ENCODE measurements at places on chromosomes 6 and 20. TPM values are rescaled to one million over a fixed set of nuclear protein-coding genes. Genes with fewer than 3 reads are reported as not detected.

Gene COL21A1
- 3.1 TPM for total RNA-seq

- peaks cover 4% of the 10 kb centered on the region for H3K4me1 ChIP-seq
- H3K36me3 ChIP-seq = no peaks in the 10 kb centered on the region
- H3K27ac ChIP-seq = no peak overlapping the region
- no peaks in the 10 kb centered on the region for H3K27me3 ChIP-seq
Observed at GRCh38 chr6:18513253-18513798, 126.2 kb downstream of the RNF144B start.

DNA sequence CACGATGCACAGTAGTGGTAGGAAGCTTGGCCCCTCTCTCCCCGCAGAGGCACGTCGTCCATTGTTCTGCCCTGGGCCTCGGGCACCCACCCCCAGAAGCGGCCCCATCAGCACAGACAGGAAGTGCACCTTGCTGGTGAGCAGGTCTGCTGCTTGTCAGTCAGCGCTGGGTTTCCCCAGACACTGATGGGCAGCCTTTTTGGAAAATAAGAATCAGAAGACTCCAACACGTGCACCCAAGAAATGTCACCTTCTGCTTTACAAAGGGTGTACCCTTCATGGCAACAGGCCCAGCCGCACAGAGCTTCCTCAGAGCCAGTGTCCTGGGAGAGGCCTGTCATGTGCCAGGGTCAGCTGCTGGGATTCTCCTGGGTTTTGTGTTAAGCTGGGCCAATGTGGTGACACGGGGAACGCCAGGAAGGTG lies 34.7 kb upstream of the IRF4 start:
- H3K27ac ChIP-seq = no peak overlapping the region
- H3K4me1 ChIP-seq = no peaks in the 10 kb centered on the region
- H3K4me3 ChIP-seq = no peak overlapping the region
- no peak for DNase-seq

Gene IL17A
- not detected for total RNA-seq

GRCh38 chr6:90428514-90428913 lies 131.9 kb upstream of the BACH2 start:
- no peak for DNase-seq
- H3K4me3 ChIP-seq = no peak overlapping the region
- H3K27ac ChIP-seq = no peak overlapping the region
- no peaks in the 10 kb centered on the region for H3K4me1 ChIP-seq
- no peaks in the 10 kb centered on the region for H3K27me3 ChIP-seq

Gene GINS1
- total RNA-seq = 68.4 TPM

GRCh38 chr6:69331886-69332285 lies 464.9 kb downstream of the LMBRD1 start:
- no peaks in the 10 kb centered on the region for H3K27me3 ChIP-seq
- no peaks in the 10 kb centered on the region for H3K36me3 ChIP-seq
- no peak overlapping the region for H3K27ac ChIP-seq

Gene CCN6
- not detected for total RNA-seq

Gene TCF21
- not detected for total RNA-seq

Gene NFS1
- 26.1 TPM for total RNA-seq

GRCh38 chr6:163648868-163649267 lies 234.3 kb downstream of the QKI start:
- no peaks in the 10 kb centered on the region for H3K4me1 ChIP-seq
- no peaks in the 10 kb centered on the region for H3K27me3 ChIP-seq
- no peak overlapping the region for H3K4me3 ChIP-seq

- no peak for DNase-seq
- H3K36me3 ChIP-seq = no peaks in the 10 kb centered on the region
- H3K27ac ChIP-seq = no peak overlapping the region
- no peaks in the 10 kb centered on the region for H3K4me1 ChIP-seq
- H3K27me3 ChIP-seq = no peaks in the 10 kb centered on the region
- no peak overlapping the region for H3K4me3 ChIP-seq
Observed at GRCh38 chr20:39364320-39364719, 402.2 kb downstream of the DHX35 start.

Gene KHDC1L
- not detected for total RNA-seq

- peaks cover 28% of the 10 kb centered on the region for H3K27me3 ChIP-seq
- H3K4me3 ChIP-seq = peak overlapping the region; percentile 83
- no peaks in the 10 kb centered on the region for H3K4me1 ChIP-seq
- peak; percentile 54 for DNase-seq
- H3K27ac ChIP-seq = no peak overlapping the region
Observed at GRCh38 chr6:150600301-150601017, 774 bp downstream of the PLEKHG1 start.

- no peak overlapping the region for H3K27ac ChIP-seq
- no peaks in the 10 kb centered on the region for H3K27me3 ChIP-seq
- H3K4me1 ChIP-seq = no peaks in the 10 kb centered on the region
- no peak overlapping the region for H3K4me3 ChIP-seq
- H3K36me3 ChIP-seq = no peaks in the 10 kb centered on the region
- DNase-seq = no peak
Observed at GRCh38 chr6:11413728-11414127, 123.8 kb upstream of the TMEM170B start.

- no peak overlapping the region for H3K27ac ChIP-seq
- H3K36me3 ChIP-seq = peaks cover 42% of the 10 kb centered on the region
- no peak overlapping the region for H3K4me3 ChIP-seq
- no peaks in the 10 kb centered on the region for H3K4me1 ChIP-seq
Observed at GRCh38 chr6:56483929-56484328, 158.8 kb downstream of the DST start.

Gene RHAG
- not detected for total RNA-seq

DNA sequence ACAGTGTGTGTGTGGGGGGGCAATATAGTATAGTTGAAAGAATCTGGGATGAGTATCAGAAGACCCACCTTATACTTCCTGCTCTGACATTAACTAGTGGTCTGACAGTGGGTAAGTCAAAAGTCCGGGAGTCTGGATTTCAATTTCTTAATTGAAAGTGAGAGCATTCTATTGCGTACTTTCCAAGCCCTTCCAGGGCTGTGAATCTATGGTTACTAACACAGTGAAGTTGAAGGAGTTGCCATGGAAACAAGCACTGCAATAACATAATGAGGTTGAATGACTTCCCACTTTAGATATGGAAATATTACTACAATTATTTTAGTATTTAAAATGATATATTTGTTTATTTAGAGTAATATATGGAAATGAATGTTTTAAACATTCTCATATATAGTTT lies 80.2 kb downstream of the MLIP start:
- no peak for DNase-seq
- peaks cover 4% of the 10 kb centered on the region for H3K4me1 ChIP-seq
- H3K36me3 ChIP-seq = no peaks in the 10 kb centered on the region
- no peak overlapping the region for H3K4me3 ChIP-seq
- H3K27ac ChIP-seq = no peak overlapping the region
- H3K27me3 ChIP-seq = no peaks in the 10 kb centered on the region

DNA sequence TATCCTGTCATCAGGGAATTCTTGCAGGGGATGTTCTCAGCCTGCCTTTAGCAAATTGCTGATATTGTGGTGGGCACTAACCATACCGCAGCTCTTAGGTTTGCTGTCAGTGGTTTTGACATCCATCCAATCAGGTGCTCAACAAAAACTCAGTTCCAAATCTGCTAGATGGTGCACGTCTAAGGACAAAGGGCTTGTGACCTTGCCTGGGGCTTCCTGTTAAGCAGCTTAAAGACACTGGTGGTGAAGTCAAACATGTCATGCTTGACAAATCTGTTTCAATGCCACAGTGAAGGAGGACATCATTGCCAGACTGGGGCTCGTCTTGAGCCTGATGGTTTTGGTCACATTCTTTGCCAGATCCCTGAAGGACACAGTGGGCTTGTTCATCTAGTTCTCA lies 179.8 kb upstream of the NOX3 start:
- H3K27me3 ChIP-seq = no peaks in the 10 kb centered on the region
- no peak for DNase-seq
- no peaks in the 10 kb centered on the region for H3K36me3 ChIP-seq

DNA sequence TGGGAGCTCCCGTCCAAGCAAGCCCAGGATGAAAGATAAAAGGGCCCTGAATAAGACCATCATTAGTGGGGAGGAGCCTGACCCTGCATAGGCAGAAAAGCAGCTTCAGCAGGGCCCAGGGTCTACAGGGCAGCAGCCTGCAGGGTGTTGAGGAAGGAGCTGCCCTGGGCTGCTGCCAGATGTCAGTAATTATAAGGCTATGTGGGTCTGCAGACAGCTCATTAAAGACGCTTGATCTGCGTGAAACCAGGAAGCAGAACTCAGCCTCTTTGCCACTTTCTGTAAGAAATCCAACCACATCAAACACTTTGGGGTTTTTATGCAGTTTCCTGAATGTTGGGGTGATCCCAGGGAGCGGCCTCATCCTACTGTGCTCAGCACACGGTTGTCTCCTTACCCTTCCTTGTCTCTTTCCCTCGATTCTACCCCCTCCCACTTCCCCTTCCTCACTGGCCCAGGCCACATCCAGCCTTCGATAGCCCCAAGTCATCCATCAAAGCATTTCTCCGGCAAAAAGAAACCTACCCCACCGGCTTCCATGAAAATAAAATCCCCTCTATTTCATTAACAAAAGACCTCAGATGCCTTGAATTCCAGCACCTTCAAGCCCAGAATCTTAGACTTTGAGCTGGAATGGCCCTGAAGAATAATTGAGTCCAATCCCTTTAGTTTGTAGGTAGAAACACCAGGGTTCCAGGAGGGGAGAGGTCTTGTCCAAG lies 1.0 kb upstream of the TGM6 start:
- no peaks in the 10 kb centered on the region for H3K36me3 ChIP-seq
- H3K4me1 ChIP-seq = peaks cover 8% of the 10 kb centered on the region
- no peak overlapping the region for H3K4me3 ChIP-seq
- no peaks in the 10 kb centered on the region for H3K27me3 ChIP-seq
- H3K27ac ChIP-seq = peak overlapping the region; percentile 64

Gene HUS1B
- total RNA-seq = 0.75 TPM

DNA sequence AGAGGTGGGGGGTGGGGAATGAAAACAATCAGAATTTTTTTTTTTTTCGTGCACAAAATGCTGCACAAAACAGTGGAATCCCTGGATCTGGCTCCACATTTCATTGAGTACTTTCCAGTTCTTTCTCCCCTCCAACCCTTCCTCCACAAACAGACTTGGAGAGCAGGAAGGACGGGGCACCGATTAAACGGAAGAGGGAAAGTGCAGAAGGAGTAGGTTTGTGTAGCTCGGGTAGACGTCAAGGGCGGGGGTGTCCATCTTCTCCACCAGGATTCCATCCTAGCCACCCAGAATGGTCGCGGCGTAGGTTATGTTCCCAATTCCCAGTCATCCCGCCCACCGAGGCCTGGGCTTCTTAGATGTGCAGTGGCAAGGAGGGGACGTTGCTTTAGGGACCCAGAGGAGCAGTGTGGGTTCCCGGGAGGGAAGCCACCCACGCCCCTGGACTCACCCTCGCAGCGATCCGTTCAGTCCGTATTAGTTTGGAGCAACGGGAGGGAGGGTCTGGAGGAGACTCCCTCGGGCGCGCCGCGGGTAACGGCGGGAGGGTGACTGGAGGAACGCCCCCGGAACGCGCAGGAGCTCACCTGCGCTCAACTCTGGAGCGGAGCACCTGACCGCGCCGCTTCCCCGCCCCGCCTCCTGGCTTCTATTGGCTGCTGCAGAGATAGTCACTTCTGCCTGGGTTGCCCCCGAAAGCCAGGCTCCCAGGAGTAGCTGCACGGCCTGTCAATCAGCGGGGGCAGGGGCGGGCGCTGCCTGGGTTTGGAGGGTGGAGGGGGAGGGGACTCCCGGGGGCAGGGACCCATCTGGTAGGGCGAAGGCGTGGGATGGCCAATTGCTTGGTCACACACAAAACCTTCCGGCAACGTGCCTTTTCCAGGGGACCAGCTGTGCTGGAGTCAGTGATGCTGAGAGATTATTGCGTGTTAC lies at the start of gene ENPP5:
Gene ENPP5, minus strand, starts transcription at position 624 of the 933 bp plus-strand sequence. CDS start 2,718 bp downstream, outside the sequence.
- peak within 1 kb of the TSS; percentile 63 for H3K27ac ChIP-seq
- no peaks in the 10 kb centered on the region for H3K27me3 ChIP-seq
- H3K36me3 ChIP-seq = no peaks in the 10 kb centered on the region
- DNase-seq = peak; percentile 90
- H3K4me1 ChIP-seq = 0 out of 2 replicates have a peak, but pooled peaks cover 2% of the 10 kb centered on the region
- H3K4me3 ChIP-seq = peak within 1 kb of the TSS; percentile 94

DNA sequence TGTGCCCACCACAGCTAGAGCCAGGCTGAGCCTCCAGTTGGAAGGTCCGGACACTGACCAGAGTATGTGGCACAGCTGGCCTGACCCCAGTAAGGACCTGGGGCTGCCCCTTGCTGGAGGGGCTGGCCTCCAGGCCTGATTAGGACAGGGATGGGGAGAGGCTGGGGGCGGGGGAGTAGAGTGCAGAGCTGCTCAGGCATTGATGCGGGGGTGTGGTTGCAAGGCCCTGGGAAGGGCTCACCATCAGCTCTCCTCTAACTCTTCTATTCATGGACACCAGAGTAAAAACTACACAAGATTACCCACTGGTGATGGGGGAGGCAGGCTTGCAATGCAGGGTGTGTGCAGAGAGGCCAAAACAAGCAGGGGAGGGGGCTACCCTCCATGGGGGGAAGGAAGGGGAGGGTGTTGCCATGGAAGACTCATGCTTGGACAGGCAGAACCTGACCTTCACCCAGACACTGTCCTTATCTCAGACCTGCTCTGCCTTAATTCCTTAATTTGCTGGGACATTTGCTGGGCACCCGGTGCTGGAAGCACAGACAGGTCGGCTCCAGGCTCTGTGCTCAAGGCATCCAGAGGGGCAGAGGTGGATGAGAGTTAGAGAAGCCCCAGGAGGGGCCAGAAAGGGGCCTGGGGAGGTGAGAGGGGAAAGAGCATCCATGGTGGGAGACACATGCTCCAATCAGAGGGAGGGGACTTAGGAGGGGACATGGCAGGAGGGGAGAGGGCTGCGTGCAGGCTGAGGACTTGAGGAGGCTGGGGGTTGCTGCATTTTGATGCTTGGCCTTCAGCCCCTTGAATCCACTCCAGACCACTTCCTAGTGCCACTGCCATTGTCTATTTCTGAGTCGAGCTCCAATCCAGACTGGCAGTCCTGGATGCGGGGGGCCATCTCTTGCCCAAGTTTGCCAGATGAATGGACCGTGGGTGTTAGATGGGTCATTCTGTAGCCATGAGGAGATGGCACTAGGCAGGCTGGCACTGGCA lies 7.6 kb upstream of the EMILIN3 start:
- no peak overlapping the region for H3K27ac ChIP-seq
- no peaks in the 10 kb centered on the region for H3K27me3 ChIP-seq

DNA sequence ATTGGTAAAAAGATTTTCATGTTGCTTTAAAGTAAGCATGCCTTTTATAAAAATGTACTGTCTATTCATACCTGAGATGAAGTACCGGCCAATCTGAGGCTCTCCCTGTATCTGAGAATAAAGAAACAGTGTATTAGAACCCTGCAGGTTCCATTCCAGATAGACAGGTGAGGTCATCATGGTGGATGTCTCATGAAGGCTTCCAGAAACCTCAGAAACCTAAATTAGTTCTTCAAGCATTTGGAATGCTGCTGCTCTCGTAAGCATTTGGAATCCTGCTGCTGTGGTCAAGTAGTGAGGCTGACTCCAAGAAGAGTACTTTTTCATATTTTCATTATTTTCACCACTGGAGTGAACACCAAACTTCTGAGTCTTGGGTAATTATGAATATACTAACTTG lies 642.3 kb downstream of the MAFB start:
- H3K27me3 ChIP-seq = no peaks in the 10 kb centered on the region
- H3K27ac ChIP-seq = no peak overlapping the region
- no peak for DNase-seq
- H3K36me3 ChIP-seq = no peaks in the 10 kb centered on the region
- H3K4me1 ChIP-seq = no peaks in the 10 kb centered on the region

Gene C20orf141
- not detected for total RNA-seq

Data from H1 (cell line).